NCI-H1436 (cell line): ENCODE measurements at places on chromosomes 5 and 9.
A peak's percentile ranks its signal among the peaks of the same experiment; 100 is the strongest.

DNA sequence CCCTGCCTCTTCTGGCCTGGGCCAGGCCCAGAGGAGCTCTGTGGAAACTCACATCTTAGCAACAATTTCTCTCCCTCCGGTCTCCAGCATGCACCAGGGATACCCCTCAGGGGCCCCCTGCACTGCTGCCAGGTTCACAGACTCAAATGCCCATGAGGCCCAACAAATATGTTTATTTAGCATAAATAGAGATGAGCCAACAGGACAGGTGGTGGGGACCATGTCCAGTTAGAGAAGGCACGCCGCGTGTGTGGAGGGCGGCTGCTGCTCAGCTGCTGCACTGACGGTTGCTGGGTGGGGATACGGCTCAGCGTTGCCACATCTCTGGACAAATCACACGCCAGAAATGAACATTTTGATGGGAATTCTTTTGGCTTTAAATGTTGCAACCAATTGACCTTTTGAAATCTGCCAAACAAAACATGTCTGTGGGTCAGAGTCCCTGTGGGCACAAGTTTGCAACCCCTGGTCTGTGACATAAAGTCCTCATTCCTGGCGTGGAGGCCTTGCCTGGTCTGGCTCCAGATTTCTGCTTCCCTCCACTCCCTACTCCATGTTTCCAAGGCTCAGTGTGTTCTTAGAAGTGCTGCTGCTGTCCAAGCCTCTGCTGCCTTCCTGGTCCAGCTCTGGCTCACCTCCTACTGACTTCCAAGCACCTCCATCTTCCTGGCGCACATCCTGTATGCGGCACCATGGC is 88.9 kb downstream of the AMBP start:
- DNase-seq, result no peak

GRCh38 chr9:29393064-29393463 is 1819.8 kb upstream of the C9orf72 start:
- no peak for DNase-seq

DNA sequence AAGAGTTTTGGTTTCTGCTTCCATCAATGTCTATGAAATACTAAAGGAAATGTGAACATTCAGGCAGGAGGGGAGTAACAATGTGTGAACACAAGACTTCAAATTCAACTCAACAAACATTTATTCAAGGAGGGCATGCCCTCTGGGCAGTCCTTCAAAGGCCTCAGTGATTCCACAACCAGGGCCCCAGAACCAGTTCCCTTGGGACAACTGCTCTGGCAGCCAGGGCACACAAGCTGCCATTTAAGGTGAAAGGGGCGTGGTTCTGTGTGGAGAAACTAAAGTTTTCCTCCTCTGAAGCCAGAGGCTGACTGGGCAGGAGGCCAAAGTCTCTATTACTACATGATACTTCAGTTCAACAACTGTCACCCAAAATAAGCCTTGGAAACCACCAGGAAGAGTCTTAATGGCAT is 3.2 kb downstream of the RBM18 start:
- no peak for DNase-seq

DNA sequence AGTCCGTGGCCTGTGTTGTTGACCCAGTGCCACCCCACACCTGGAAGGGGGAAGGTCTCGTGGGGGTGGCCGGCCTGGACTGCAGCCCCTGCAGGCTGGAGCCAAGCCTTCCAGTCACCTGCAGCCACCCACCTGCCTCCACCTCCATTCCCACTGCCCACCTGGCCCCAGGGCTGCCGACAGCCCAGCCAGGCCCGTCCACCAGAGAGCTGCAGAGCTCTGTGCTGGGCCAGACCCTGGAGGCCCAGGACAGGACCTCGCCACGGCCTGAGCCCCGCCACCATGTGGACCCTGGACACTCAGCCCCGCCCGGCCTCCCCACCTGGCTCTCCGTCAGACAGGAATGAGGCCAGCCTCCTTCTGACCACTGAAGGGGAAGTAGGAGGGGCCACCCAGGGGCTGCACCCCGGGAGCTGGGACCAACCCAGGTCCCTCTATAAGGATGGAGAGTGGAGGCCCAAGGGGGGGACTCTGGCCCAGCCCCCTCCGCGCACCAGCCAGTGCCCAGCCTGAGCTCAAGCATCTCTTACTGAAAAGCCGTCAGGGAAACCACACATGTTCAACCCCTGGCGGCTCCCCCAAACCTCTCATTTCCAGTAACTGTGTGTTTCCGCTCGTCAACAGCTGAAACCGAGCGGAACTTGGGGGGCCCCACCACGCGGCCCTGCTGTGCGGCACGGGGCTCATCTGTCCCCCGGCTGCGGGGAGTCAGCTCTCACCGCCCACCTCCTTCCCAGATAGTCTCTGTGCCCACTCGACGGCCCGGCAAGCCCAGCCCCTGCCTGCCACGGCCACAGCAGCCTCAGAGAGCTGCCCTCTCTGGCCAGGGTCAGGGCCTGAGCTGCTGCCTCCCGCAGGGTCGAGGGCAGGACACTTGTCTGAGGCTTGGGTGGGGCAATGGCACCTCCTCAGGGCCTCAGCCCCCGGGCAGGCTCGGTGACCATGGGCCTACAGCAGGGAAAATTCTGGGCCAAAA is 12.8 kb downstream of the NOTCH1 start:
- DNase-seq, result no peak

DNA sequence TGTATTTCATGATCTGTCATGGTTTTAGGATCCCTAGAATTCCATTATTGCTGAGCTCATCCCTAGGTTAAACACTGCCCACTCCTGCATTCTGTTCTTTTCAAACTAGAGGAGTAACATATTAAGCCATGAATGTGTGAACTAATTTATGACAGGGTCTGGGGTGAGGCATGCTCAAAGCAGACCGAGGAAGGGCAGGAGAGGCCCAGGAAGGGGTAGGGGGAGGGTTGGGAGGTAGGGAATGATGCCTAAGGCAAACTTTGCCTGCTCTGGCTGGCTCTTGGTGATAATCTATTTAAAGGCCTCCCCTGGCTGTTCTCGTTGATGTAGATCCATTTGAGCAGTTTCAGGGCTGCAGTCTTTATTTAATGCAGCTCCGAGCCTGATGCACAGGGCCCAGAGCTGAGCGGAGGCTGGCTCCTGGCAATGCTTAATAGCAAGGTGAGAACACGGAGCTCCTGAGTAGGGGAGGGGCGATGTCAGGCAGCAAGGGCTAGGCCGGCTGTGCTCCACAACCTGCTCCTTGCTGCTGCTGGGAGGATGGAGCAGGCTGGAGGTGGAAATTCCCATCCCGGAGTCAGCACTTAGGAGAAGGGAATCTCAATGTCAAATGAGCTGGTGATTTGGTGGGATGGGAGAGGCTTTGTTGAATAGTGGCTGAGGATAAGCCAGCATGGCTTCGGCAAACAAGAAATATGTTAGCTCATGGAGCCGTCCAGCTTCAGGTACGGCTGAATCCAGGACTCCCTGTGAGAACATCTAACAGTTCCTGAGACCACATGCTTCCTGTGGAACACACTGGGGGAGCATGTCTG is 73.2 kb upstream of the UNC5A start:
- DNase-seq, result no peak

- DNase-seq, result no peak
These were observed 4.9 kb downstream of the SMIM3 start for GRCh38 chr5:150783422-150783928.

DNA sequence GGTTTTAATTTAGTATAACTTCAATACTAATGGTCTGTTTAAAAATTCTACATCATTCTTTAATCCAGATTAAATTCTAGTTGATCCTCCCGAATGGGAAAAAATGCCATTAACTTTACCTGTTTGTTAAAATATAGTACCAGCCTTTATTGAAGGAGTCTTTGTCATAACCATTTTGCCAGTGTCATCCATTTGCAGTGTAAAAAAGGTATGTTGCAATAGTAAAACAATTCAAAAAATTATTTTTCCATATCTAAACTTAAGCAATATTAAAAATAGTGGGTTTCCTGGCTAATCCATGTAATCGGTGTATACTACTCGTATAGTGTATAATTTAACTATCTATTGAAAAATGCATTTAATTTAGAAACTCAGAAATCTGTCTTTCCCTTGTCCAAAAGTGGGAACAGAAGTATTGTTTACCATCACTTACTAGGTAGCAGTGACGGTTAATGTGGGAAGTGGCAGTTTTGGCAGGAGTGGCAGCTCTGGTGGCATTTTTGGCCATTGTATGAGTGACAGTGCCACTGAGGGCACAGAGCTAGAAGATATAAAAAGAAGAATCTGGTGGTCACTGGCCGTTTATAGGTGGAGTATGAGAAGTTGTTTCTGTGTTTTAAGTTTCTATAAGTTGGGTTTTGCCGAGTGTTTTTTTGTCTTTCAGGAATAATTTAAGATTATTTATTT is 1.9 kb downstream of the AP3S1 start:
- no peak for DNase-seq

- DNase-seq, result no peak
These were observed 31.7 kb downstream of the BRINP1 start for GRCh38 chr9:119337573-119337972.

- no peak for DNase-seq
These were observed 106.1 kb upstream of the ICE1 start for GRCh38 chr5:5316334-5316733.

GRCh38 chr9:98101868-98102273 is 17.2 kb downstream of the TRIM14 start:
- DNase-seq, result peak; percentile 13

GRCh38 chr5:142046191-142046590 is 33.4 kb upstream of the GNPDA1 start:
- no peak for DNase-seq

GRCh38 chr5:114402206-114402605 is 40.3 kb downstream of the KCNN2 start:
- no peak for DNase-seq

DNA sequence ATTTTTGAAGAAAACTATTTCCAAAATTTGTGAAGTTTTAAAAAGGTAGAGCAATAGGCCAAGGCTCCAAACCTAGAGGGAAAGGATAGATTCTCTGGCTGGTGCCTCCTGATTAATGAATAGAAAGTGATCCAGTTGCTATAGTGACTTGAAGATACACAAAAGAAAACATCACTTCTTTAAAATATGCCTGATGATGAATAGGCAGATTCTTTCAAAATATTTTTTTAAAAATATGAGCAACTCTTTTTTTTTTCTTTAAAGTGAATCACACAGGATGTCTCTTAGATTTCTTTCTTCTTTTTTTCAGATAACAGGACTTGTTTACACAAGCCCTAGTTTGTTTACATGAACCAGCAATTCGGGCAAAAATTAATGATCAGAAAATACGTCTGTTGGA is 124.4 kb downstream of the RFK start:
- no peak for DNase-seq

- no peak for DNase-seq
These were observed 7.4 kb downstream of the PHYKPL start for GRCh38 chr5:178225174-178225573.

- no peak for DNase-seq
These were observed 77.5 kb downstream of the CERT1 start for GRCh38 chr5:75433814-75434506.

- no peak for DNase-seq
These were observed 14.1 kb downstream of the PRRX2 start for GRCh38 chr9:129679537-129679936.

DNA sequence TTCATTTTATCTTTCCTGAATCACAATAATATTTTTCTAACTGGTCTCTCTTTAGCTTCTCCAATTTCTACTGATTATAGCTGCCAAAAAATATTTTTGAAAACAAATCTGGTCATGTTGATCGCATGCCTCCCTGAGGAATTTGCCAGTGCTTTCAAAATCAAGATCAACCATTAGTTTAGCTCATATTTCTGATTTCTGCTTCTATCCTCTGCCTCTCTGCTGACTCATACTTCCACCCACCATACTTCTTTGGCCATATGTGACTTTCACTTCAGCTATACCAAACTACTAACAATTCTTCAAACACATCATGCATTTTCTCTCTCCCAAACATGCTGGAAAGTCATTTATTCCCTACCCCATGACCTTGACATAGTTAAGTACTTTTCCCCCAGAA is 636.5 kb downstream of the TLE1 start:
- no peak for DNase-seq

DNA sequence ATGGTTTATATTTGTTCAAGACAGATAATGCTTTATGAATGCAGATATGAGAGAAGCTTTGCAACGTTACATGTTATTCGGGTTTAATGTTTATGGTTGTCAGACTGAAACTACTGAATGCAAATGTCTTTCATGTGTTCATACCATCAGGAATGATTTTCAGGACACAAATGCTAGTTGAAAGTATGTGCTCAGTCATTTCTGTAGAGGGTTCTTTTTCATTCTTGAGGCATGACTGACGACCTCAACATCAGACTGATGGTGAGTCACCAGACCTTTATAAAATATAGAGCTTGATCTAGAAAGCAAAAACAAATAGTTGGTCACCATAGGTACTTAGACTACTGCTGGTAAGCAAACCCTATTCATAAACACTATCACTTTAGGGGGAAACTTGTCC is 287.3 kb upstream of the NUDT12 start:
- DNase-seq, result no peak

DNA sequence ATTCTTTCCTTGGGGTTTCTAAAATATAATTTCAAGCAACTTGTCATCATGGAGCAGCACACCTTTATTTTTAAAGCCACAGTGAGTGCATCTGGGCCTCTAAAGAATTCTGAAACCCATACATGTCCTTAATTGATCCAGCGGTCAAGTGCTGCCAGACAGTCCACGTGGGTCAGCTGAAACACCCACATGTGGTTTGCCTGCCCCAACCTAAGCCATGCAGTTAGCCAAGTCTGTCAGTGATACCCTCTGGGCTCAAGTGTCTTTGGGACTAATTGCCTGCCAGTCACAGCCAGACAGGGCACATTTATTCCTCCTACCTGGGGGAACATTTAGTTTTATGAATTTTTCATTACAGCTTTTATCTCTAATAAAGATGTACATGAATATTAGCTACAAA is 291.4 kb upstream of the SLC30A5 start:
- DNase-seq, result no peak

DNA sequence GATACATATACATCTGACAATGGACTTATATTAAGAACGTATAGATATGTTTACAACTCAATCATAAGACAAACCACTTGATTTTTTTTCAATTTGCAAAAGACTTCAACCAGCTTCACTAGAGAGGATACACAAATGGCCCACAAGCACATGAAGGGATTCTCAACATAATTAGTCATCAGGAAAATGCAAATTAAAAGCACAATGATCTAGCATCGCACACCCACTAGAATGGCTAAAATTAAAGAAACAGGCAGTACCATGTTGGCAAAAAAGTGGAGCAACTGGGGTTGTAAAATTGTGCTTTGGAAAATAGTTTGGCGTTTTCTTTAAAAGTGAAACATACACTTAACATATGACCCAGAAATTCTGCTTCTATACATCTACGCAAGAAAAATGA is 80.0 kb upstream of the TRIO start:
- no peak for DNase-seq

GRCh38 chr9:123821619-123822018 is 108.3 kb downstream of the DENND1A start:
- DNase-seq, result no peak

DNA sequence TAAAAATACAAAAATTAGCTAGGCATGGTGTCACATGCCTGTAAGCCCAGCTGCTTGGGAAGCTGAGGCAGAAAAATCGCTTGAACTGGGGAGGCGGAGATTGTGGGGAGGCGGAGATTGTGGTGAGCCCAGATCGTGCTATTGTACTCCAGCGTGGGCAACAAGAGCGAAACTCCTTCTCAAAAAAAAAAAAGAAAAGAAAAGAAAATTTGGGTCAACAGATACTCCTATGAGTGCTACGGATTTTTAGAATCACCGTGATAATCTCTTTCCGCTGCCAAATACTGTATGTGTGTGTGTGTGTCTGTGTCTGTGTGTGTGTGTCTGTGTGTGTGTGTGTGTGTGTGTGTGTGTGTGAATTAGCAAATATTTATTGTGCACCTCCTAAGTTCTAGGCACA is 64.4 kb downstream of the ARRDC3 start:
- DNase-seq, result no peak

- no peak for DNase-seq
These were observed 138.0 kb upstream of the KCNN2 start for GRCh38 chr5:114223866-114224265.

- no peak for DNase-seq
These were observed 34.6 kb upstream of the NFIB start for GRCh38 chr9:14348373-14349145.
